ENCODE measurements at places on chromosomes 1 and 21.

DNA sequence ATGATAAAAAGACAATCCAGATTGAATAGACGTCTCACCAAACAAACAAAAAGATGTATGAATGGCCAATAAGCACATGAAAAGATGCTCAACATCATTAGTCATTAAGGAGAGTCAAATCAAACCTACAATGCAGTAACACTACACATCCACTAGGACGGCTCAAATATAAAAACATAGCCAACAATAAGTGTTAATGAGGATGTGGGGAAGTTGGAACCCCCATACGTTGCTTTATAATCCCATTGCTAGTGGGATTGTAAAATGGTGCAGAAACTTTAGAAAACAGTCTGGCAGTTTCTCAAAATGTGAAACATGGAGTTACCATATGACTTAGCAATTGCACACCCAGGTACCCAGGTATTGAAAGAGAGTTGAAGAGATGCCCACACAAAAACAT is 14.7 kb upstream of the IL24 start:
- DNase-seq: no peak

GRCh38 chr1:1352786-1353388 is 3.7 kb upstream of the DVL1 start:
- DNase-seq: no peak

DNA sequence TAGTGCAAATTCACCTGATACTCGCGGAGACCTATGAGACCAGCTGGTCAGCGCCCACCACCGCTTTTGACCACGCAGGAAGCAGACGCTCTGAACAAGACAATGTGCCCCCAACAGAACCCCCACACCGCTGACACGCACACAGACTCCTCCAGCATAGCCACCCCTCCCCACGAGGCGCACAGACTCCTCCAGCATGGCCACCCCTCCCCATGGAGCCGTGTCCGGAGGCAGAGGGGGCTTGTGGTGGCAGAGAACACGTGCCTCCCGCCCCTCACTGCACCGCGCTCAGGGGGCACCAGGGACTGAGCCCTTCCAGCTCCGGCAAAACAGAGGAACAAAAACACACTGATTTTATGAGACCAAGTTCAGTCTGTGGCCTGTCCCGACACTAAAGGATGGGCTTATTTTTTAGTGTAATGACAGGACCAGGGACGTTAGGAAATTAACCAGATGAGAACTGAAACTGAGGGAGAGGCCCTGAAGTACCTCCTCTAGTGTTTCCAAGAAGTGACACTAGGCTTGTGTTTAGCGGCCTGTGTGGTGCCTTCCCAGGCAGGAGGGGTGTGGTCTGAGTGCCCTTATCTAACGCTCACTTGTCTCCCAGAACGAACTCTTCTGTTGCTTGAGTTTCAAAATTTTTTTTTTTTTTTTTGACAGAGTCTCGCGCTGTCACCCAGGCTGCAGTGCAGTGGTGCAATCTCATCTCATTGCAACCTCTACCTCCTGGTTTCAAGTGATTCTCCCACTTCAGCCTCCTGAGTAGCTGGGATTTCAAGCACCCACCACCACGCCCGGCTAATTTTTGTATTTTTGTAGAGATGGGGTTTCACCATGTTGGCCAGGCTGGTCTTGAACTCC is 10.0 kb upstream of the AGPAT3 start:
- DNase-seq: no peak

- DNase-seq: no peak
Observed at GRCh38 chr1:210754878-210755665, 378.9 kb downstream of the KCNH1 start.

DNA sequence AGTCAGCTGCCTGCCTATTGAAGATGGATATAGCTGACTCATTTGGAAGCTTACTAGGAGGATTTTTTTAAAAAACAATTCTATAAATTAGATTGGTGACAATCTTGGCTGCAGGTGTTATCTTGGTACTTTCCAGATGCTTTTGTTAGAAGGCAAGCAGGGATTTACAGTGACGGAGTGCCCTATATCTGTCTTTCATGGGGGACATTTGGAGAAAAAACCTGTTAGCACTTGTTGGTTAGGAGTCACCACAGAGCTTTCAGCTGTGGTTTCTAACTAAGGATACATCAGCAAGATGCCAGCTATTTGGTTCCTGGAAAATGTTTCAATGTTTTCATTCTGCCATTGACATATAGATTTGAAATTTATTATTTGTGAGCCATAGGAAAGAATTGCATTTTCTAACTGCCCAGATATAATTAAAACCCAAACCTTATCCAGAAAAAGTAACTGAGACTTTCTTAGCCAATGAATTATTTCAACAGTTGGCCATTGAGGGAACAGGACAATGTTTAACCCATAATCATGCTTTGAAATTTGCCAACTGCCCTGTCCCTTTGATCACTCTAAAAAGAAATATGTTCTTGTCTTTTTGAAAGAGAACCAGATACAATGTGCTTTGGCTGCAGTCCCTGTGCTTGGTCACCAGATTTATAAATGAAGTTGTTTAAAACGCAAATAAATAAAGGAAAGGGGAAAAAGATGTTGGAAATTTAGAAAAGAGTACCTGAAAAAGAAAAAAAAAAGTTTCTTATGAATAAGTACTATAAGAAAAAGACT is 761.0 kb upstream of the CXADR start:
- DNase-seq: no peak

DNA sequence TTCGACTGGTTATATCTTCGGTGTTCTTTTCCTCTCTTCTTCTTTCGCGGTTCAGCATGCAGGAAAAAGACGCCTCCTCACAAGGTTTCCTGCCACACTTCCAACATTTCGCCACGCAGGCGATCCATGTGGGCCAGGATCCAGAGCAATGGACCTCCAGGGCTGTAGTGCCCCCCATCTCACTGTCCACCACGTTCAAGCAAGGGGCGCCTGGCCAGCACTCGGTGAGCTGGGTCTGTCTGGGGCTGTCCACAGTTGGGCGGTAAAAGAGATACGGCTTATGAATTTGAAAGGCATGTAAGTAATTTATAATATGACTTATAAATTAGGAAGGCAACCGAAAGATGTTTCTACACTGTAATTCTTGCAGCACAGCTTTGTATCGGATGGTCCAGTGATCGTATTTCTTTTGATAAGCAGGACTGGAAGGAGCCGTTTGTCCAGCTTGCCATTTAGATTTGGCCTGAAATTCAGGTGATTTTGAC is 334 bp downstream of the CTH start:
- DNase-seq: no peak

- DNase-seq: no peak
Observed at GRCh38 chr1:219639876-219640577, 27.1 kb upstream of the ZC3H11B start.

GRCh38 chr1:193846876-193847604 is 660.6 kb upstream of the B3GALT2 start:
- DNase-seq: no peak

GRCh38 chr1:93033785-93034184 is 45.3 kb upstream of the MTF2 start:
- DNase-seq: no peak

- no peak for DNase-seq
Observed at GRCh38 chr1:59528471-59528870, 231.6 kb downstream of the FGGY start.

DNA sequence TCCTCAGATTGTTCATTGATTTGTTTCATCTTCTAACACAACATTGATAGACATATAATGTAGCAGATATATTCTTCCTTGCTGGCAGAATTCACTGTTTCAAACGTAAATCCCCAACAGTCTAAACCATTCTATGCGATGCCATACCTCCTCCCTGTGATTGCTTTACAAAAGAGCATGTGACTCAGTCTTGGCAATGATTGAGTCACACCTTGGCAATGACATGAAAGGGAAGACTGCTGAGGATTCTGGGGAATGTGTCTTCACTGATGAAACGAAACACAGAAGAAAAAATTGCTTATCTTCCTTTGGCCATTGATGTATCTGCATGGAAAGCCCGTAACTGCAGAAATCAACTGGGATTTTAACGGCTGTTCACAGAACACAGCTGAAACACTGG is 409.6 kb upstream of the ZRANB2 start:
- no peak for DNase-seq

GRCh38 chr1:40257313-40257687 is 736 bp upstream of the ZMPSTE24 start:
- DNase-seq: no peak

DNA sequence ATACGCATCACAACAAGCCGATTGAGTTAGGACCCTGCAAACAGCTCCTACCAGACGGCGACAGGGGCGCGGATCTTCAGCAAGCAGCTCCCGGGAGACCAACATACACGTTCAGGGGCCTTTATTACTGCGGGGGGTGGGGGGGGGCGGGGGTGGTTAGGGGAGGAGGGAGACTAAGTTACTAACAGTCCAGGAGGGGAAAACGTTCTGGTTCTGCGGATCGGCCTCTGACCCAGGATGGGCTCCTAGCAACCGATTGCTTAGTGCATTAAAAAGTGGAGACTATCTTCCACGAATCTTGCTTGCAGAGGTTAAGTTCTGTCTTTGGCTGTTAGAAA is 162.0 kb downstream of the RUNX1 start:
- no peak for DNase-seq

- no peak for DNase-seq
Observed at GRCh38 chr1:112673592-112674439, 643 bp upstream of the MOV10 start.

GRCh38 chr1:7648761-7649384 is 122.2 kb upstream of the VAMP3 start:
- no peak for DNase-seq

DNA sequence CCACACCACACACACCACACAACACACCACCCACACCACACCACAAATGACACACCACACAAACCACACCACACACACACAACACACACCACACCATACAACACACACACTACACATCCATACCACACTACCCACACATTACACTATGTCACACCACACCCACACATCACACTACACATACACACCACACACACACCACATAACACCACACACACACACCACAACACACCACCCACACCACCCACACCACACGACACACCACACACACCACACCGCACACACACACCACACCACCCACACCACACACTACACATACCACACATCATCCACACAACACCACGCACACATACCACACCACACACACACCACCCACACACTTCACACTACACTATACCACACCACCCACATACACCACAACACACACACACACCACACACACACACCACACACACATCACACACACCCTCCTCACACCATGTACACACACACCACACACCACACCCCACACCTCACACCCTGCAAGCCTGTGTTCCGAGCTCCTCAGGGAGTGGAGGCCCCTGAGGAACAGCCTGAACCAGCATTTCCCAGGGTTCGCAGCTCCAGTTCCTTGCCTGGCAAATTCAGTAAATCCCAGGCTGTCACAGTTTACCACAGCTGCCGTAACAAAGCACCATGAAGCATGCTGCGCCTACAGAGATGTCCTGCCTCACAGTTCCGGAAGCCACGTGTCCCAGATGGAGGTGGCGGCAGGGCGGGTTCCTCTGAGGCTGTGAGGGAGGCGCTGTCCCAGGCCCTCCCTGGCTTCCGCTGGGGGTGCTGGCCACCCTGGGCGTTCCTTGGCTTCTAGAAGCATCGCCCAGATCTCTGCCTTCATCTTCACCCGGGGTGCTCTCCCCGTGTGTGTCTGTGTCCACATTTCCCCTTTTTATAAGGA is 69.8 kb upstream of the ATP5PO start:
- DNase-seq: no peak

GRCh38 chr1:184896000-184896399 is 78.3 kb downstream of the NIBAN1 start:
- no peak for DNase-seq

DNA sequence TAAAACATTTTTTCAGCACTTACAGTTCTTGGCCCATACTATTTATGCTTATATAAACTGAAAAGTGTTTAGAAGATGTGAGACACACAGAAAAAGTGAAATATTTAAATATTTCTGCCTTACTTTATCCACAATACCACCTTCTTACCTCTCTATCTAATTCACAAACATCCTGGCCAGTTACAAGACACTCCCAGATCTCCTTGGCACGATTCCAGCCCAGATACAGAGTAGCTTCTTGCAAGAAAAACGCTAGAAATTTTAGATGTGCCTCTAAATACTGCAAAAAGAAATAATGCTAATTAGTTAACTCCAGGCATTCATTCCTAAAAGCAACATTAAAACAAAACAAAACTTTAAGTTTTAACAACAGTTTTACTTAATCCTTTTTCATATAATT is 68.4 kb downstream of the USP24 start:
- no peak for DNase-seq

- no peak for DNase-seq
Observed at GRCh38 chr1:204600968-204601367, 84.6 kb downstream of the LRRN2 start.

DNA sequence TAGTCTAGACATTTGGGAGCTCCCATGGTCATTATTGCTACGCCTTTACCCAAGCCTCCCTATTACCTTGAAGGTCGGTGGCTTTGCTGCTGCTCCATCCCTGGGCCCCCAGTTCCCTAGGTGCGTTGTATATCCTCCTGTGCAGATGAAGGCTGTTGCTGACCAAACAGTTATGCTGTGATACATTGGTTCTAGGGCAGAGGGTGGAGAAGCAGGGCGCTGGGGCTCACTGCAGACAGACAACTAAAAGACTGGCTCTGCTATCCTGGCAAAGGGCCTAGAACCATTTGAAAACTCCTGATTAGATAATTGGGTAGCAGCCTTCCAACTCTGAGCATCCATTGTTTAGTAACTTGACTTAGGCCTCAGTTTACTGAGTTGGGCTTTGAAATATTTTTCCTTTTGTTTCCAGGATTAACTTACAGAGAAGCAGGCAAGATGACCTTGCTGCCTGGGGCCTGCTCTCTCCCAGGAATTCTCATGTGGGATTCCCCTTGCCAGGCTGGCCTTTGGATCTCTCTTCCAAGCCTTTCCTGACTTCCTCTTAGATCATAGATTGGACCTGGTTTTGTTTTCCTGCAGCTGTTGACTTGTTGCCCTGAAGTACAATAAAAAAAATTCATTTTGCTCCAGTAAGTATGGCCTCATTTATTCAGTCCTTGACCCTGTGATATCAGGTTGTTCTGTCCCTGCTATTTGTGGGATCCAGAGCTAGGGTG is 15.5 kb downstream of the CHI3L2 start:
- DNase-seq: no peak

All from NCI-H187 treated with DMSO at 0.1 percent for 48 hours (cell line).